ENCODE measurements at places on chromosomes 1 and 21.
A peak's percentile ranks its signal among the peaks of the same experiment; 100 is the strongest.

DNA sequence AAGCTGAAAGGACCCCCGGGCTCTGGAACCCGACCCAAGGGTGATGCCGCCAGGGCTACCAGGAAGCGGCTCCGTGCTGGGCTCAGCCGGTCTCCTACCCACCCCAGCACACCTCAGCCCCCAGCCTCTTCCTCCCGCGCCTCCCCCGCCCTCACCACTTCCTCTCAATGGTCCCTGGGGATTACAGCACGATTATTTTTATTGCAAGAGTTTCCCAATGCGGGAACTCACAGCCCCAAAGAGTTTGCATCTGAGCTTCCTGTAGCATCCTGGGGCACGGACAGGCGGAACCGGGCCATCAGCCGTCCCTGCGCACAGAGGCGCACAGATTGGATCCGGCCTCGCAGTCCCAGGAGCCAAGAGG is 8.7 kb upstream of the SLX9 start:
- peaks cover 57% of the 10 kb centered on the region for H3K4me1 ChIP-seq
- H3K27ac ChIP-seq: peak overlapping the region; percentile 90
- H3K36me3 ChIP-seq: peaks cover 5% of the 10 kb centered on the region
- H3K4me3 ChIP-seq: peak overlapping the region; percentile 81
- no peaks in the 10 kb centered on the region for H3K27me3 ChIP-seq

- H3K36me3 ChIP-seq: no peaks in the 10 kb centered on the region
- H3K27ac ChIP-seq: no peak overlapping the region
- no peaks in the 10 kb centered on the region for H3K4me1 ChIP-seq
- H3K4me3 ChIP-seq: no peak overlapping the region
Observed at GRCh38 chr1:93581917-93582850, 99.5 kb downstream of the BCAR3 start.

- no peaks in the 10 kb centered on the region for H3K4me1 ChIP-seq
- no peak for DNase-seq
- no peak overlapping the region for H3K4me3 ChIP-seq
- peaks cover 20% of the 10 kb centered on the region for H3K27me3 ChIP-seq
- H3K27ac ChIP-seq: no peak overlapping the region
Observed at GRCh38 chr1:157073944-157074685, 25.5 kb downstream of the ETV3L start.

GRCh38 chr1:229066591-229066990 is 204.3 kb upstream of the RAB4A start:
- no peaks in the 10 kb centered on the region for H3K27me3 ChIP-seq
- no peaks in the 10 kb centered on the region for H3K36me3 ChIP-seq
- no peak for DNase-seq
- H3K4me1 ChIP-seq: peaks cover 16% of the 10 kb centered on the region
